ENCODE measurements at places on chromosomes 6 and 20.

- no peak for DNase-seq
Observed at GRCh38 chr6:108359901-108360882, 65.3 kb downstream of the AFG1L start.

- no peak for DNase-seq
Observed at GRCh38 chr20:50336661-50337060, 146.0 kb downstream of the CEBPB start.

- DNase-seq: no peak
Observed at GRCh38 chr20:59195316-59195993, 31.8 kb downstream of the ZNF831 start.

DNA sequence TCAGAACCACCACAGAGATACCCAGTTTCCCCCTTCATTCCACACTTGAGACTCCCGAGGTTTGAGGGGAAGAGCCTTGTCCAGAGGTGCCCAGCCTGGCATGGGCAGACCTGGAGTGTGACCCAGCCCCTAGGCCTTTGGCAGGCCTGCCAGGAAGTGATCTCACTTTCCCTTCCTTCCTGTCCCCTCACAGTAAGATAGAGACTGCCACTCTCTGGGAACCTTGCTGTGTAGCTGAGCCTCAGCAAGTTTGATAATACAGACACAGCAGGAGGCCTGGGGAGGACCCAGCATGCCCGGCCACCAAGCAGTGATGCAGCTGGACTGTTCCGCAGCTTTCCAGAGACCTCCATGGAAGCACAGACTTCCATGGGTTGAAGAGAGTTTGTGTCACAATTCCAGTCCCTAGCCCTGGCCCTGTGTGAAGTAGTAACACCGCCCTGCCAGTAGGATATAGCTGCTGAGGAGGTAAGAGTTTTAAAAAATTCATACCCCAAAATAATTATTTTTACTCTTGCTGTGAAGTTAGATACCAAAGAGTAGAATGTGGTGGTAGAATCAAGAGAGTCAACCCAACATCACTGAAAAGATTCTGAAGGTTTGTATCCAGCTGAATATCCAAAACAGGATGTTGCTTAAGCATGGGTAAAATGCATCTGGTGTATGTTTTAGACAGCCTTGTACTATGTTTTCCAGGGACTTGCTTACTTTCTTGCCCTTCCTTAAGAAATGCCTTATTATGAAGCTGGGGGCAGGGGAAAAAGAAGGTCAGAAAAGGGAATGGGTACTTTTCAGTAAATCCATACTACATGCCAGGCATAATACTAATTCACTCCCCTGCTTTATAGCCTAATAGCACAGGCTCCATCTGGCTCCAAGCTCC is 16.3 kb downstream of the PKIG start:
- DNase-seq: no peak

DNA sequence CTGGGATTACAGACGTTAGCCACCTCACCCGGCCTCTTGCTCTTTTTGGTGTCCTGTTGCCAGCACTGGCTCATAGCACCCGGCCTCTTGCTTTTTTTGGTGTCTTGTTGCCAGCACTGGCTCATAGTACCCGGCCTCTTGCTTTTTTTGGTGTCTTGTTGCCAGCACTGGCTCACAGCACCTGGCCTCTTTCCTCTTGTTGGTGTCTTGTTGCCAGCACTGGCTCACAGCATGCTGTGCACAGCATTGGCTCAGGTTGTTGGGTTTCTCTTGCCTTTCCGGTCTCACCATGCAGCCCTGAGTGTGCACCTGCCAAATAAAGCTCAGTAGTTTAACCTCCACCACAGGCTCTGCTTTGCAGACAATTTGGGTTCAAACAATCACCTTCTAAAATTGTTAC is 208.2 kb downstream of the THBS2 start:
- DNase-seq: no peak
